ENCODE measurements at places on chromosomes 16 and 17.

DNA sequence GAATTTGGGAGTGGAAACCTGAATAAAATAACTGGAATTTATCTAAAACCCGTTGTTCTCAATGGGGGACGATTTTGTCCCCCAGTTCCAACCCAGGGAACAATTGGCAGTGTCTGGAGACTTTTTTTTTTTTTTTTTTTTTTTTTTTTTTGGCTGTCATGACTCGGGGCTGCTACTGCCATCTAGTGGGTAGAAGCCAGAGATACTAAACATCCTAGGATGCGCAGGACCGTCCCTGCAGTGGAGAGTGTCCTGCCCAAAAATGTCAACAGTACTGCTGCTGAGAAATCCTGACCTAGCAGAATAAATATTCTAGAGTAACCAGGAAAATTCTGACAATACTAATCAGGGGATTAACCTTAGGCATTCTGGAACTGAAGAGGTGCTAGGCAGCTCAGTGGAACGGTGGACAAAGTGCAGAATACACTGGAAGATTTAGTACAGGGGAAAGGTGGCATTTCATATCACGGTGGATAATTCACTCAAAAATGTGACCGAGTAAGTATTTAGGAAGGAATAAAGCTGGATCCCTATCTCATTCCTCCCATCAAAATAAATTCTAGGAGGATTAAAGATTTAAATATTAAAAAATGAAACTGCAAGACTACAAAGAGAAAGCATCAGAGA lies 107.6 kb downstream of the SPECC1 start:
- DNase-seq, result peak; percentile 65

- no peak for DNase-seq
These were observed 33.0 kb downstream of the COG7 start for GRCh38 chr16:23420011-23420410.

GRCh38 chr16:57430955-57431354 lies 16.2 kb downstream of the CIAPIN1 start:
- DNase-seq, result no peak

DNA sequence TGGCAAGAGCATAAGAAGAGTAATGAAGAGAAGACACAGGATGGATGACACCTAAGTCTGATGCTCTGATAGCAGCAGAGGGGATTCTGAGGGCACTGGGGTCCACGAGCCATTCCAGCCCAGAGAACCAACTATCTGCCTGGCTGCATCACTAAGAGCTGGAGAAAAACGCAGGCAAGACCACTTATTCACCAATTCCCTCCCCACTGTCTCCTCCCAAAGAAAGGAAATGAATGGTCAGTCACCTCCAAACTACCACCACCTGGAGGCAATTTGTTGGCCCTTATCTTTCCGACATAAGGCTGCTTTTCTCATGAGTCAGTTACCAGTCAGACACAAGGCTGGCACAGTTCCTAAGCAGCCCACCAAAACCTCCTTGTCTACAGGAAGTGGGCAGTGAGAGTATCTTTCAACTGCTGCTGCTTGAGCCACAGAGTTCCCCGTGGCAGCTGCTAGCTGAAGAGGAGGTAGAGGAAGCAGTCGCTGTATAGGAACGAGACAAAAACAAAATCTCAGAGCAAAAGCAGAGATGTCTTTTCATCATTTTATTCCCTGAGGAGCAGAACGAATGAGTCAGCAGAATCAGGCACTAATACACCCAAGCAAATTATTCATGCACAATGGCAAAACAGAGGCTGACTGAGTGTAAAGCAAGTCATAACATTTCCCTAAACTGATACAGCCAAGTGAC lies 111.1 kb downstream of the SMG6 start:
- DNase-seq, result peak; percentile 99

- DNase-seq, result peak; percentile 59
These were observed 25.7 kb downstream of the CIBAR2 start for GRCh38 chr16:85086347-85087291.

DNA sequence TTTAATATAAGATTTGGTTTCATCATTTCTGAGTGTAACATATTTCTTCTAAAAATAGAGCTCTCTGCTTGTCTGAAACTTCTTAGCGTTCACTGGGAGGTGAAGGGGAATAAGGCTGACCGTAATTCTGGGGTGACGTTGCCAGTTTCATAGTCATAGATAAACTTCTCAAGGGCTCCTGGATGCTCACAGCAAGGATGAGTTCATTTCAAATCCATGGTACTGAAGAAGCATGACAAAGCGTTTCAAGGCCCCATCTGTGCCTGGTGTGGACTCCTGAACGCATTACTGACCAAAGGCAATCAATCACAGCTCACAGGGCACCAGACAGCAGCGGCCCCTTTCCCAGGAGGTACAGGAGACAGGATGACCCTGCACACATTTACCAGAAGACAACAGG lies 12.0 kb upstream of the EVPL start:
- no peak for DNase-seq

GRCh38 chr16:48126801-48127644 lies 28.8 kb downstream of the ABCC12 start:
- peak; percentile 98 for DNase-seq

- DNase-seq, result no peak
These were observed 72.5 kb downstream of the RBFOX1 start for GRCh38 chr16:7405166-7405565.

DNA sequence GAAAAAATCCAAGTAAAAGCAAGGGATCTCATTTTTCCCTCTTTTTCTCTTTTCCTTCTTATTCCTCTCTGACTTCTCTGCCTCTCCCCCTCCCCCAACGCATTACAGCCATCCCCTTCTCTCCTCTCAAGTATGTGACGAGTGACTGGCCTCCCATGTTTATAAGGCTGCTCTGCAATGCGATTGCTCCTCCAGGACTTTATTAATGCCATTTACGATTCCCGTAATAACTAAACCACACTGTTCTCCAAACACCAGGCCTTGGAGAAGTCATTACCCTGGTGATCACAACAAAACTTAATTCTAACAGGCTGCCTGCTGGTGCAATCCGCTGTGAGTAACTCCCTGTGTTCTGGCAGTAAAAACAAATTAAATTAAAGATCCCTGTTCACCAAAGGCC lies 88.8 kb downstream of the HS3ST3B1 start:
- no peak for DNase-seq

GRCh38 chr17:7444682-7445618 lies at the start of gene CHRNB1:
CHRNB1 (plus strand) TSS chr17:7445061; CDS start chr17:7445128, 67 bp downstream.
- no peak for DNase-seq

DNA sequence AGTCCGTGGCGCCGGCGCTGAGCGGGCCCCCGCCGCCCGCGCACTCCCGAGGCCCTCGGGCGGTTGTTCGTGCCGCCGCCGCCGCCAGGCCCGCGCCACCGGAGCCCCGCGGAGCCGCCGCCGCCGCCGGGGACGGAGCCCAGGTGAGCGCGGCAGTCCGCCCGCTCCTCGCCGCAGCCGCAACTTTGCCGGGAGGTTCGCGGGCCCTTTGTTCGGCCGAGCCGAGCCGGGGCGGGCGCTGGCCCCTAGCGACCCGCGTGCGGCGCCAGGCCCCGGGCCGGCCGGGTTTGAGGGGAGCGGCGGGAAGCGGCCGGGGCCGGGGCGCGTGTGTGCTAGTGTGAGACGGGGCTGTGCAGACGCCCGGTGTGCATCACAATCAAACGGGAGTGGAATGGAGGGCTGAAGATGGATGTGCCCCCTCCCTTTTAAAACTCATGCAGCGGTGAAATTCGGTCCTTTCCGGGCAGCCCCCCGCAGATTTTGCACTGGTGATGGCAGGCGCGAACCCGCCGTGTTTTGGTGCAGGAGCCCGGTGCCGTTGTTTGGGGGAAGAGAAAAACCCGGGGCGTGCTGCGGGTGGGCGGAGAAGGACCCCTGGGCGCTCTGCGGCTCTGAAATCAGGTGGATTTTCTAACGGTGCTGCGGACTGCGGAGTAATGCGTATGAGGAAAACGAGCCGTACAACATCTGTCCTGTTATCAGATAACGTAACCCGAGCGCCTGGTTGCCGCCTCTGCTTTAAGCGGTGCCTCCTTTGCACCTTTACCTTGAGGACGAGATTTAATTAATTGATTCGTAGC lies 823 bp downstream of the TNRC6C start:
- peak; percentile 34 for DNase-seq

DNA sequence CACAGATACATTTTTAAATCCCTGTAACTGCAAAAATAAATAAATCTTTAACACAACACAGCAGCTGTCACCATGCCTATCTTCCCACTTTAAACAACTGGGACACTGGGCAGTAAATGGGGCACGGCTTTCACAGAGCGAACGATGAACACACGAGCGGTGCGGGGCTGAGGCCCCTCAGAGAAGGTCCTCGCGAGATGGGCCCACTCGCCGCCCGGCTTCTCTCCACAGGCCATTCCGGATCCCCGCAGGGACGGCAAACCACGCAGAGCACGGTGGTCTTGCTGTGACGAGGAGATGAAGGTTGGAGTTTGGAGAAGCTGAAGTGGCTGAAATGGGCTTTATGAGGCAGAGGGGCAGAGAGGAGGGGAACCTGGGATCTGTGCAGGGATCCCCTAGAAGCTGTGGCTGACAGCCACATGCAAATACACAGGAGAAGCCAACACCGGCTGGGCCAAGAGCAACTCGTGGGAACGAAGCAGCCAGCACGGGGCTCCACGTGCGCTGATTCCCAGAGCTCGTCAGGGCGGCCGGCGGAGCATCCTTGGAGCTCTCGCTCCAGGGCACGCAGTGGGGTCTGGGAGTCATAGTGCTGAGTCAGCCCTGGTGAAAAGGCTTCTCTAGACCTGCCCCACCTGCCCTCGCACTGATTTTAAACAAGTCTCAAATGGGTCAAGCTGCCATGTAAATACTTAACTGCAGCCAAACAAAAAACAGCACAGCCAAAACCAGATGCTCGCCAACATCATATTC lies 31.7 kb downstream of the CCDC57 start:
- DNase-seq, result no peak

DNA sequence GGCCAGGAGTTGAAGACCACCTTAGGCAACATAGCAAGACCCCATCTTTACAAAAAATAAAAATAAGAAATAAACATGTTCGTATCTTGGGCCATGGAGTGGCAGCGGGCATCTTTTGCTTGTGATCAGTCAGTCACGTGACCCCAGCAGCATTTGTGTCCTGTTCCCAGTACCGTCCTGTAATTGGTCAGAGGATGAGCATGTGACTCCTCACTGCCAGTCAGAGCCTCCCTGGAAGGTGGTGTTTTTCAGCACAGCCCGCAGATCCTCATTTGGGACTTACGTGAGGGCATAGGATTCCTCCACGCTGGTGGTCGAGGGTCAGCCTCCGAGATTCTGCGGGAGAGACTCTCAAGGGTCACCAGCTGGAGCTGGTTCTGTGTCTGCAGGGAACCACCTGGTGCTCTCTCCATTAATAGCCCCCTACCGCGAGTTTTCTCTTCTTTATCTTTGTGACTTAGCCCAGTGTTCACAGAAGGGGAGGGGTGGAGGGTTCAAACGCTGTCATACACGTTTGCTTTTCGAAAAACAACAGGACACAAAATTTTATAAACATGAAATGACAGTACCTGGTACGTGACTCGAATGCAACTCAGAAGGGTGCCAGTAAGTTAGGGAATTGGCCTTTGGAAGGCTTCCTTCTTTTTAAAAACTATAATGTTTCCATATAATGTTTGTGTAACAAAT lies 17.2 kb downstream of the MRC2 start:
- no peak for DNase-seq

GRCh38 chr16:23342083-23342640 lies 40.1 kb downstream of the SCNN1B start:
- no peak for DNase-seq

DNA sequence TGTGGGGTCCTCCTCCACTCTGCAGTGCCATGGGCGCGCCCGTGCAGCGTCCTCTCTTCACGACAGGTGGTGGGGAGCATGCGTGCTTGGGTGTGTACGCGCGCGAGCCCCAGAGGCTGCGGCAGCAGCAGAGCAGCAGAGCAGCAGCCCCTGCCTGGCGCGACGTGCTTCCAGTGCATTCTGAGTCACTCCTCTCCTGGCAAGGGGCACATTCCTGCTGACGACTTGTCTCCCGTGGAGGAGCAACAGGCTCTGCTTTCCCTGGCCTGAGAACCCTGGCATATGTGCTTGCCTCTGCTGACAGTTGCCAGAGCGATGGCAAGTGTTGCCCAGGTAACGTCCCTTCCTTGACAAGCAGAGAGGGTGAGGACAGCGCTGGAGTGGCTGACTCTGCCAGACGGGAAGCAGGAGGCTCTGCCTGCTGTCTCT lies 133.8 kb upstream of the PLCG2 start:
- peak; percentile 91 for DNase-seq

- DNase-seq, result no peak
These were observed 8.0 kb upstream of the SPATA32 start for GRCh38 chr17:45269912-45270311.

GRCh38 chr17:27293359-27293897 lies 486 bp upstream of the WSB1 start:
- DNase-seq, result no peak

- DNase-seq, result no peak
These were observed 29.0 kb upstream of the KPNB1 start for GRCh38 chr17:47620503-47621245.

DNA sequence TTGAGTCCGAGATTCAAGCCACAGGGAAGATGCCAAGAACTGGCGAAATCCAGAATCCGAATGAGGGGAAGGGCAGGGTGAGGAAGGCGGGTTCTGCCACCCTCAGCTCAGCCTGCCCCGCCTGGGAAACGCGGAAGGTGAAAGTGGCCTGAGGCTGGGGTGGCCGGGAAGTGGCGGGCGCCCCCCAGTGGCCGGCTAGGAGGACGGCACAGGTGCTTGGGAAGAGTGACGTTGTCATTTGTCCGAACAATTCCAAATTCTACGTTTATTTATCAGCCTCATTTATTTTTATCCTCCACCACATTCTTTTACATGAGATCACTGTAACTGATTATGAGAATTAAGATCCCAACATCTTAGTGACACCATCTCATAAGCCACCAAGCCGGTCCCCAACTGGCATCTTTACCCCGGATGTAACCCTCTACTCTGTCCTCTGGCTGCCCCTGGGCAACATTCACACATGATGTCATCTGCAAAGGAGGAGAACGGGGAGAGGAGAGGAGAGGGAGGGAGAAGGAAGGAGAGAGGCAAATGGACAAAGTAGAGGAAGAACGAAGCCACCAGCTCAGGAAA lies 21.3 kb downstream of the SRCIN1 start:
- peak; percentile 55 for DNase-seq

DNA sequence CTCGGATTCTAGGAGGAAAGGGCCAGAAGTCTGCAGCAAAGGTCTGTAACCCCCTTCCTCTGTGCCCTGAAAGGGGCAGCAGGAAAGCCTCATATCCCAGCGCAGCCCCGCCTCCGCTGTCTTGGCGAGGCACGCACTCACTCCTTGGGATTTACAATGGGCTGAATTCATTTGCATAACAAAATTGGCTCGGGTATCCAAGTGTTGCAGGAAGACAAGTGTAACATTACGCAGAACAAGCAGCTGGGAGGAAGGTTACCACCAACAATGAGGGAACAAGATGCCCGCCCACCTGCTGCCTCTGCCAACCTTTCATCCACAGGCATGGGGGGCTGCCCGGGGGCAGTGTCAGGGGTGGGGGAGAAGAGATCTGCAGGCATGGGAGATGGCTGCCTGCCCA lies 130.4 kb downstream of the MRM1 start:
- DNase-seq, result no peak

- DNase-seq, result no peak
These were observed 112.5 kb upstream of the CDH13 start for GRCh38 chr16:82514262-82514661.

DNA sequence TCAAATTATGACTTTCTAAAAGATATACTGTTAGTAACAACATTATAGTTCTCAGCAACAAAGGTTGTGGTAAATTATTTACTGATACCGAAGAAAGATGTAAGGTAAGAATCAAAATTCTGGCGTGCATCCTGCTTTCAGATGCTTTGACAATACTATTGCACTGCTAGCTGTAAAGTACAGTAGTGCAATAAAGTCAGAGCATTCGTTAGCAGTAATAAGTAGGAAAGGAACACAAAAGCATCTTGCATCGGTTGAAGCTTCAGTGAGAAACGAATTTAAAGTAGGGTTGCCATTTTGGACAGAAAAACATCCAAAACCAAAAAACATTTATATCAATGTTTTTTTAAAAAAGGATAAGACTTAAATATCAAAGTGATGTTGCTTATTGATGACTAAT lies 4.0 kb downstream of the SKA2 start:
- DNase-seq, result peak; percentile 20

Measured in fibroblast of the aortic adventitia (primary cell).